ENCODE measurements at places on chromosomes 12 and 14. TPM values are rescaled to one million over a fixed set of nuclear protein-coding genes. Genes with fewer than 3 reads are reported as not detected.

The TSHR gene
- total RNA-seq, result not detected

The HHIPL1 gene
- total RNA-seq, result 4.6 TPM

The DYNLL1 gene
- total RNA-seq, result 270 TPM

The DIO3 gene
- total RNA-seq, result 9.0 TPM

Measured in uterus (tissue), 4 donors.